A549 treated with RU486 at 1 μM for 4 hours (cell line): ENCODE measurements at places on chromosomes 6 and 20. TPM values are rescaled to one million over a fixed set of nuclear protein-coding genes. Genes with fewer than 3 reads are reported as not detected.

PTCHD4 gene
- 0.03 to 0.15 TPM (median 0.08 TPM) in 4 of 5 replicates, not detected in the other for total RNA-seq

TCP11 gene
- not detected in 5 replicates for total RNA-seq

CDH4 gene
- 5.7 to 9.4 TPM (median 7.8 TPM) in 5 replicates for total RNA-seq

PYGB gene
- 117 to 152 TPM (median 141 TPM) in 5 replicates for total RNA-seq

ZNF334 gene
- not detected in 5 replicates for total RNA-seq

TRAPPC3L gene
- not detected in 5 replicates for total RNA-seq

ECT2L gene
- total RNA-seq = not detected in 5 replicates

OSTM1 gene
- 10.0 to 28.7 TPM (median 21.3 TPM) in 5 replicates for total RNA-seq

GLP1R gene
- total RNA-seq = not detected in 5 replicates

PRICKLE4 gene
- 0.61 to 1.3 TPM (median 0.63 TPM) in 3 of 5 replicates, not detected in the others for total RNA-seq

DAAM2 gene
- total RNA-seq = not detected in 5 replicates

CAGE1 gene
- 0.10 TPM in 1 of 5 replicates, not detected in the others for total RNA-seq

RBBP9 gene
- 9.8 to 16.6 TPM (median 15.4 TPM) in 5 replicates for total RNA-seq

ELOVL4 gene
- total RNA-seq = 1.2 to 1.9 TPM (median 1.6 TPM) in 5 replicates

C20orf96 gene
- 11.2 to 13.4 TPM (median 12.2 TPM) in 5 replicates for total RNA-seq

PACRG gene
- total RNA-seq = 0.25 TPM in 1 of 5 replicates, not detected in the others

LY6G6D gene
- not detected in 5 replicates for total RNA-seq

GPR6 gene
- not detected in 5 replicates for total RNA-seq

GCNT2 gene
- total RNA-seq = 5.8 to 9.3 TPM (median 7.0 TPM) in 5 replicates

CLPSL2 gene
- 0.50 to 1.4 TPM (median 1.3 TPM) in 4 of 5 replicates, not detected in the other for total RNA-seq

MAP7 gene
- total RNA-seq = 27.1 to 33.3 TPM (median 31.8 TPM) in 5 replicates

TULP4 gene
- 3.7 to 7.3 TPM (median 6.2 TPM) in 5 replicates for total RNA-seq

SPTLC3 gene
- 0.02 to 0.44 TPM in 2 of 5 replicates, not detected in the others for total RNA-seq

ADAM33 gene
- 0.06 TPM in 1 of 5 replicates, not detected in the others for total RNA-seq

ERVFRD-1 gene
- total RNA-seq = not detected in 5 replicates

PRR18 gene
- 0.16 to 0.27 TPM (median 0.23 TPM) in 4 of 5 replicates, not detected in the other for total RNA-seq

LRRC73 gene
- total RNA-seq = 0.95 to 1.5 TPM (median 1.4 TPM) in 5 replicates

ZFP57 gene
- not detected in 5 replicates for total RNA-seq

CTCFL gene
- not detected in 5 replicates for total RNA-seq

PRND gene
- not detected in 5 replicates for total RNA-seq

SRMS gene
- total RNA-seq = not detected in 5 replicates

UTRN gene
- total RNA-seq = 5.7 to 15.5 TPM (median 10.9 TPM) in 5 replicates

MTFR2 gene
- 7.7 to 13.6 TPM (median 13.1 TPM) in 5 replicates for total RNA-seq

FAM110A gene
- 6.6 to 12.5 TPM (median 11.5 TPM) in 5 replicates for total RNA-seq

CPXM1 gene
- not detected in 5 replicates for total RNA-seq

SLC22A1 gene
- total RNA-seq = 1.6 to 2.5 TPM (median 1.7 TPM) in 5 replicates

IPCEF1 gene
- 0.08 TPM in 1 of 5 replicates, not detected in the others for total RNA-seq

BMP2 gene
- 0.45 to 0.75 TPM (median 0.64 TPM) in 5 replicates for total RNA-seq

SIRPD gene
- total RNA-seq = not detected in 5 replicates

TFAP2D gene
- not detected in 5 replicates for total RNA-seq

ZNF341 gene
- total RNA-seq = 2.7 to 4.2 TPM (median 4.0 TPM) in 5 replicates

TMEM217 gene
- total RNA-seq = 0.80 to 1.1 TPM (median 0.97 TPM) in 5 replicates

HCRTR2 gene
- not detected in 5 replicates for total RNA-seq

SLC4A11 gene
- total RNA-seq = 5.7 to 7.8 TPM (median 7.0 TPM) in 5 replicates

NHLRC1 gene
- total RNA-seq = 1.1 to 2.2 TPM (median 1.7 TPM) in 5 replicates

OVOL2 gene
- 0.16 to 0.43 TPM (median 0.19 TPM) in 4 of 5 replicates, not detected in the other for total RNA-seq

SLC17A2 gene
- not detected in 5 replicates for total RNA-seq
